ENCODE measurements at places on chromosomes 5 and 9.

GRCh38 chr5:59729357-59729756 is 164.2 kb downstream of the PDE4D start:
- no peak for DNase-seq

- DNase-seq: no peak
Measured at GRCh38 chr9:96241391-96241809, 60.6 kb downstream of the HSD17B3 start.

DNA sequence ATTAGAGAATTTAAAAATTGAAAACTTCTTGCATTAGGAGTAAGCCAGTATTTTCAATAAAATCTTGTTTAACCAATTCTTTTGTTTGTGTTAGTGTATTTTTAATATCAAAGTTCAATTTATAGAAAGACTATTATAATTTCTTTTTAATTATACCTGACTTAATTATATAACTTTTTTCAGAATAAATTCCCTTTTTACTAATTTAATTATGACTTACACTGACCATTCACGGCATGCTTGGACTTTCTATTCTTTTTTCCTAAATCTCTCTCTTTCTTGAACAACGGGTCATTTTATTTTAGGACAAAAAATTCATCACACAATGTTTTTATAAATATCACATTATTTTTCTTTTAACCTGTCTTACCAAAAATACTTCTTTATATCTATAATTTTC is 555.3 kb upstream of the PTGER4 start:
- DNase-seq: no peak

DNA sequence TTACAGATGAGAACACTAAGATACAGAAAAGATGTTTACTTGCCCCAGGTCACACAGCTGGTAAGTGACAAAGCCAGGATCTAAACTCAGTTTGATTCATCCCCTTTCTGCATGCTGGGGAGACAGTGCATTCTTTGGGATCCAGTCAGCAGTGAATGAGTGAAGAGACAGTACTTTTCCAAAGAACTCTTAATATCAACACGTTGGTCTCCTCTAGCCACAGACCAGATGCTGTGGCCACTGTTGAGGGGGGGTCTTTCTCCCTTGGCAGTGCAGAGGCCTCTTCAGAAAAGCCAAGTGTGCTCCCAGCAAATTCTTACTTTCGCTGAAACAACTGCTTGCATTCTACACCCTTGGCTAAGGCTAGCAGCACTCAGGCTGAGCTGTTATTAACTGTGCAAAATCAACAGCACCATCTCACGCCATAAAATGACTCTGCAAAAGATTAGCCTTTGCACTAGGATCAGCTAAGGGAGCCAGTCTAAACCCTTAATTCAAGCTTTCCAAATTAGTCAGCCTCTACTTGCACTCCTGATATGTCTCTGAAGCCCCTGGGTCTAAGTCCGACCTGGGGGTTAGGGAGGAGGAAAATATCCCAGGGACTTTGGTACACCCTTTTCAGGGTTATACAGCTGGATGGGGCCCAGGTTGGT is 4.8 kb upstream of the TMEM171 start:
- DNase-seq: no peak

- DNase-seq: no peak
Measured at GRCh38 chr5:65018763-65019162, 250.0 kb downstream of the CWC27 start.

DNA sequence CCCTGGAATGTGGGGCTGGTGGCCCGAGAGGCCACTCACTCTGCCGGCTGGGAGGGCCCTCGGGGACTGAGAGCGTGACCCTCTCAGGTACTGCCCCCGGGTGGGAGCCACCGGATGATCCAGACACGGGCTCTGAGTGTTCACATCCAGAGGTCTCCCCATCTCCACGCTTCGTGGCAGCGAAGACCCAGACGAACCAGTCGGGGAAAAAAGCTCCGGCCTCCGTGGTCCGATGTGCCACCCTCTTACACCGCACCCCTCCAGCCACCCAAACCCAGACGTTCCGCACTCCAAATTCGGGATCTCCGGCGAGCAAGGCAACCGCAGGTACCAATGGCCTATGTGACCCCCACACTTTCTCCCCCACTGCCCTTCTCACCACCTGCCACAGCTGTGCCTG is 49.5 kb downstream of the AMBP start:
- DNase-seq: no peak

GRCh38 chr9:80025131-80025530 is 453.4 kb downstream of the TLE4 start:
- DNase-seq: no peak

DNA sequence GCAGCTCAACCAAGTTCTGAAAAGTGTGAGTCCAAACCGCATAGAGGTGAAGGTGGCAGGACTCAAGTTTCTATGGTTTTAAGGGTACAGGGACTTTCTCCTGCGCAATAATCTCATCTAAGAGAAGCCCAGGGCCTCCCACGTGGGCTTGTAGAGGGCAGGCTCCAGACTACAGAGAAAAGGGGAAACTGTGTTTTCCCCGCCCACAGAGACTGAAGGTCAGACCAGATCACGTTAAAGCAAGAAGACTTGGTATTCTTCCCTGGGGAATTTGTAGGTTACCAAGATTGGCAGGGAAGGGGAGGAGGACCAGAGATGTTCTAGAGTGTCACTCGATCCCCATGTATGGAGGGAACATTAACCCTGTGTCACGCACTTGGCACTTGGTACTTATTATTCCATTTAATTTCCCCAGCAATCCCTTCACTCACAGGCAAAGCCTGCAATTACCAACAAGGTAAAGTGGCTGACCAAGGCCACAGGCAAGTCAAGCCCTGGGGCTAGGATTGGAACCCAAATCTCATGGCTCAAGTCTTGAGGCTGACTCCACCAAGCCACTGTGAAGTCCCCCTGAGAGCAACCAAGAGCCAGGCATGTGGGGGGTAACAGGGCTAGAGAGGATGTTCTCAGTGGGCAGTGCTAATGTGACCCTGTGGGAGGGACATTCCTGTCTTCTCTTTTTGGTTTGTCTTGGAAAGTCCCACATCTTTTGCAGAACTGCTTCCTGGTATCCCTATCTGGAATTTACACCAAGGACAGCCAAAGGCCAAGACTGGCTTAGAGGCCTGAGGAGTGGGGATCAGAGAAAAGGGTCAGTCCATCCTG is 18.3 kb upstream of the NEK6 start:
- DNase-seq: no peak

GRCh38 chr5:168777651-168778050 is 198.5 kb upstream of the PANK3 start:
- DNase-seq: no peak

- DNase-seq: no peak
Measured at GRCh38 chr5:22258139-22258538, 595.0 kb downstream of the CDH12 start.

GRCh38 chr9:83596899-83597504 is 25.9 kb upstream of the IDNK start:
- DNase-seq: no peak

DNA sequence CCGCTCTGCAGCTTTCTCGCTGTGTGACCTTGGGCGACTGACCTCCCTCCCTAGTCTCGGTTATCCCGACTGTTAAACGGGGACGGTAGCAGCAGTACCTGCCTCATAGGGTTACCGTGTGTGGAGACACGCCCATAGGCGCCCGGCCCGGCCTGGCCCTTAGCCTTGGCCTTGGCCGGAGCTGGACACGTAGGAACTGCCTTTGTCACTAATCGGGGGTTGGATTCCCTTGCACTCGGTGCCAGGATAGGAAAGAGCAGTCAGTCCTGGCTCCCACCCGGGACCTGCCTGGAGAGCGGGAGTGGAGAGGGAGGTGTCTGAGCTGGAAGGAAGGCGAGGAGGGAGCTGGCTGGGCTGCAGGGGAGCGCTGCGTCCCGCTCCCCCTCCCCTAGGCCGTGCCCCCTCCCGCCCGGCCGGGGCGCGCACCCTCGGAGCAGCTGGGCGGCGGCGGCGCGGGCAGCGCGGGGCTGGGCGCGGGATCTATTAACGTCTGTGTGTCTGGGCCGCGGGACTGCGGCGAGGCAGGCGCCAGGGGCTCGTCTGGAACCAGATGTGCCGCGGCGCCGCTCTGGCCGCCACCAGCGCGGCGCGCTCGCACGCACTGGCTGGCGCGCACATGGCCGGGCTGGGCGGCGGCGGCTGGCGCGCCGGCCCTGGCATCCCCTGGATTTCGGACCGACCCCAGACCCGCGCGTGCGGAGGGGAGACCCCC is 31.7 kb downstream of the PRRX2 start:
- no peak for DNase-seq

GRCh38 chr5:136208916-136209315 is 16.0 kb upstream of the SMIM32 start:
- DNase-seq: no peak

DNA sequence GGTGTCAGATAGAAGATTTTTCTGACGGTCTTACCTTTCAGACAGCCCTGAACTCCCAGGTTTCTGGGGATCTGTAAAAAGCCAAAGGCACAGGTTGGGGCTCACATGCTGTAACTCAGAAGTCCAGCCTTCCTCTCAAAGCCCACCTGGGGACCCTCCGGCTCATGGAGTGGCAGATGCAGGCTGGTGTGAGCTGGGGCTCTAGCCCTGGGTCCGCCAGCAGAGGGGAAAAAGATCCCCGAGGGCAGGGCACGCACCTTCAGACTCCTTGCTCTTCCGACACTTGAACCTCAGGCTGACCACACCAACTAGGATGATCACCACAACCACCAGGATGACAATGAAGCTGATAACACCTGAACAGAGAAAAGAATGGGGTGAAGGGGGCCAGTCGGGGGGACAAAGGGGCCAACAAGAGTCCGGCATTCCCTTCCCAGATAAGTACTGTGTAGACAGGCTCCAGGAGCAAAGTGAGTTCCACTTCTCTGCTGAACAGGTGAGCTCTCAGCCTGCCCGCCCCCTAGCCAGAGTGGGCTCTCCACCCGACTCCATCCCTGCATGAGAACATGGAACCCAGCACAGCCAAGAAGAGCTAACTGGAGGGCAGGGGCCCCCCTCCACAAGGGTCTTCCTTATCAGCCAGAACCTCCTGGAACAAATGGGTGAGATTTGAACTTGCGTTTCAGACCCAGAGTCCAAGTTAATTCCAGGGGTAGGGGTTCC is 7.8 kb downstream of the ECSCR start:
- no peak for DNase-seq

GRCh38 chr9:136318111-136318775 is 9.1 kb upstream of the GPSM1 start:
- DNase-seq: no peak

- DNase-seq: no peak
Measured at GRCh38 chr9:17021387-17021970, 113.4 kb upstream of the CNTLN start.

DNA sequence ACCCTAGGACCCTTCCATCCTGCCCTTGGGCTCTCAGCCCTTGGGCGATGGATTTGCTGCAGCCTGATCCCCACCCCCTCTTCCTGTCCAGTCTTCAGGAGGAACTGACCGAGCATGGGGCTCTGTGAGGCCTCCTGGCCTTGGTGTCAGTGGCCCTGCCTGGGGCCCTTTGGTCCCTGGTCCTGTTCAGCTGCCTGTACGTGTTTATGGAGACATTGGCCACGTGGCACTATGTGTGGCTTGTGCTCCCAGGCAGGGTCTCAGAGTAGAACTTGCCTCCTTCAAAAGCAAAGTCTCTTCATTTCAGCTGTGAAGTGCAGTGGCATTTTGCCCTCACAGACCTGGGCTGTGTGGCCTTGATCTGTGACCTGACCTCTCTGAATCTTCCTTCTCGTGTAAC is 11.1 kb downstream of the FCN2 start:
- no peak for DNase-seq

- DNase-seq: no peak
Measured at GRCh38 chr5:124919076-124919475, 172.6 kb upstream of the ZNF608 start.

- DNase-seq: no peak
Measured at GRCh38 chr5:93821891-93822415, 80.6 kb upstream of the POU5F2 start.

DNA sequence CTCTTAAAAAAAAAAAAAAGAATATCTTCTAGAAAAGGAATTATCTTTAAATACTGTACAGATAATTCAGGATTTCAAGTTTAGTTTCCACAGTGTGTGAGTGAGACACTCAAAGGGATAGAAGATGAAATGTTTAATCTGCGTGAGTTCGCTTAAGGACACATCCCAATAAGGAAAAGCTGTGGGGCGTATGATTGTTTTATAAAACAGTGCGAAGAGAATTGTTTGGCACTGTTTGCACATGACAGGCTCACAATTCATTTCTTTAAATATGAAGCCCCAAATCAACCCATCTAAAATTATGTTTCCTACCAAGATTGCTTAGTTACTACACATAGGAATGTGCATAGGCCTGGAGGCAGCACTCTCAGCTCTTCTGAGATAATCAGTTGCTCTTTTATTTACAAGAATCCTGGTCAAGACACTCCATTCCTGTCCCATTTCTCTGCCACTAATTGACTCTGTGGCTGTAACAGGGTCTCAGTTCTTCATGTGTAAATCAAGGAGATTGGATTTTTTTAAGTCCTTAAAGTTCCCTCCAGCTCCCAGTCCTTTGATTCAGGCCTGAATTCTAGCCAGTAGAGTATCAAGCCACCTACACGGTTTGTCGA is 60.1 kb downstream of the BHMT start:
- no peak for DNase-seq

- no peak for DNase-seq
Measured at GRCh38 chr9:13759551-13759950, 480.1 kb upstream of the MPDZ start.

DNA sequence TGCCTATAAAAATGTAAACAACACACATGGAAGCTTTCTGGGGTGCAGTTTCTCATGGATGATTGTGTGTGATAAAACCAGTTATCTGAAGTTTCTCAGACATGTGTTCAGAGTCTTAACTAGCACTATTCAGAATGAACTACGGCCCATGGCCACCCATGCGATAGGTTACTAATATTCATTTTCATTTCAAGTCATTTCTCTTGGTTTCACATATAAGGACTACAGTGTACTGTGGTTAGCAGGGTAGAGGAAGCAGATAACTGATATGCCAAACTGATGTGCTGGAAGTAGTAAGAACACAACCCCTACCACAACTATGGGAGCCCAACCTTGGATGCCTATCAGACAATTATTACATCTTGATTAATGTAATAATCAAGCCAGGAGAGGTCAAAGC is 372.1 kb downstream of the DTWD2 start:
- no peak for DNase-seq

GRCh38 chr5:41893074-41893851 is 10.9 kb upstream of the RIMOC1 start:
- DNase-seq: no peak

GRCh38 chr5:181111010-181111409 is 20.0 kb downstream of the OR2V1 start:
- DNase-seq: no peak

Data from activated naive CD4-positive, alpha-beta T cell (primary cell).